Activated CD8-positive, alpha-beta T cell treated with anti-CD3 and anti-CD28 coated beads, Interleukin-2, amount 10 ng/mL, durations not matched to agents 7 days and 5 days (primary cell): ENCODE measurements at places on chromosomes 7 and 10. TPM values are rescaled to one million over a fixed set of nuclear protein-coding genes. Genes with fewer than 3 reads are reported as not detected.

HTR5A gene
- not detected for total RNA-seq

ITIH5 gene
- not detected for total RNA-seq

CPVL gene
- not detected for total RNA-seq

CLRN3 gene
- total RNA-seq = not detected

PPP1R3C gene
- not detected for total RNA-seq

C10orf143 gene
- 4.7 TPM for total RNA-seq

OR9A2 gene
- not detected for total RNA-seq

CABCOCO1 gene
- not detected for total RNA-seq

OPALIN gene
- not detected for total RNA-seq

ZNF33B gene
- total RNA-seq = 22.8 TPM

VSTM4 gene
- not detected for total RNA-seq

PNLIPRP1 gene
- total RNA-seq = not detected

EXOSC1 gene
- total RNA-seq = 47.1 TPM

GPR22 gene
- not detected for total RNA-seq

SPDYE16 gene
- total RNA-seq = 0.18 TPM

PPP1R17 gene
- not detected for total RNA-seq

PBLD gene
- 1.3 TPM for total RNA-seq

ZNF248 gene
- 7.4 TPM for total RNA-seq

VWC2 gene
- not detected for total RNA-seq
